Immature natural killer cell (primary cell): ENCODE measurements at places on chromosomes 3 and 15. TPM values are rescaled to one million over a fixed set of nuclear protein-coding genes. Genes with fewer than 3 reads are reported as not detected.

DNA sequence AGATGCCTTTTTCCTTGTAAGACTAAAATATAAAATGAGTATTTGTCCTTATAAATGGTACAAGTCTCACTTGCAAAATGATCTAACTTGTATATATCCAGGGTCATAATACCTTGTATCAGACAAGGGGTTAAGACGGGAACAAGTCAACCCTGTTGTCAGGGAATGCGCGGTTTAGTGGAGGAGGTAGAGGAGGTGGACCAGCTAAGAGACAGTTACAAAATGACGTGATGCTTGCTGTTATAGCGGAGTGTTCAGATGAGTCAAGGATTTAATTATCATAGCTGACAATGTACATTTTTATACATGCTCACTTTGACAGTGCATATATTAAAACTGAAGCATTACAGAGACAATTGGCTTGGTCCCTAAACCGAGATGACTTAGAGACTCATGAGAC is 26.8 kb upstream of the KLHL25 start:
- H3K36me3 ChIP-seq, result no peaks in the 10 kb centered on the region
- H3K27me3 ChIP-seq, result peaks cover 5% of the 10 kb centered on the region
- H3K4me3 ChIP-seq, result no peak overlapping the region

DNA sequence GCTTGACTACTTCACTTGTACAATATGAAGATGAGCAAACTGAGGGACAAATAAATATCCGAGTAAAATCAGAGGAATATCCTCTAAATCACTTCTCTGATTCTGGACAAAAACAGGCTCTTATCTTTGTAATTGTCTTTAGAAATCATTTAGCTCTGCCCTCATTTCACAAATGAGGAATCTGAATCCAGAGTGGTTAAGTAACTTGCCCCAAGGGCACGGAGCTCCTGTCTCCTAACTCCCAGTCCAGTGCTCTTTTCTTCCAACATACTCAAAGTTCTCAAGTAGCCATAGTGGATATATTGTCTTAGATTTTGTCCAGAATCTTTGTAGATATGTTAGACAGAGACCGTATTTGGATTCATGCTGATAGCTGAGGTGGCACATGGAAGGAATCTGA is 156.0 kb downstream of the TP63 start:
- no peak overlapping the region for H3K27ac ChIP-seq
- H3K4me3 ChIP-seq, result no peak overlapping the region
- no peaks in the 10 kb centered on the region for H3K36me3 ChIP-seq
- no peaks in the 10 kb centered on the region for H3K4me1 ChIP-seq
- peaks cover 1% of the 10 kb centered on the region for H3K27me3 ChIP-seq
- no peak for DNase-seq

DNA sequence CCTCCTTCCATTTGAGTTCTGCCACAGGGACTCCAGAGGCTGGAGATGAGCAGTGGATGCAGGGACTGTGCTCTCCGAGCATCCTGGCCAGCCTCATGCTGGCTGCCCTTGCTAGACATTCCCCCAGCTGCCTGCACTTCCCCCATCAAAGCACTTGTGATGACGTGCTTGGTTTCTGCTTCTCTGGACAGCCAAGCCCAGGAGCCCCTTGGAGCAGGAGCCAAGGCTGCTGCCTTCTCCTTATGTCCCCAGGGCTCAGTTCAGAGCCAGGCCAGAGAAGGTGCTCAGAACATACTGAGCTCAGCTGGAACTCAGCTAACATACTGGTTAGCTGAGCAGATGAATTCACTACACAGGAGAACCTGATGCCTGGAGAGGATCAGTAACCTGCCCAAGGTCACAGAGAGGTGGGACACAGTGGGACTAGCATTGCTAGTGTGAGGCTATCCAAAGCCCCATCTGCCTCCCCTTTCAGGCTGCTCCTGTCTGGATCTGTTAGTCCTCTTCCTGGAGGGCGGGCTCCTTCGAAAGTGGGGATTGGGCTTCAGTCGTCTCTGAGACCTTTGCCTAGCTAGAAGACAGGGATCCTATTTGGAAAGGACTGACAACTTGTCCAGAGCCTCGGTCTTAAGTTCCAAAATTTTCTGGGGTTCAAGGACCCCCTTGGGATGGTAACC is 4.3 kb downstream of the PCBP4 start:
- peaks cover 3% of the 10 kb centered on the region for H3K27me3 ChIP-seq
- no peak overlapping the region for H3K27ac ChIP-seq
- no peak overlapping the region for H3K4me3 ChIP-seq
- DNase-seq, result no peak
- peaks cover 4% of the 10 kb centered on the region for H3K36me3 ChIP-seq

- H3K27ac ChIP-seq, result no peak overlapping the region
- no peak overlapping the region for H3K4me3 ChIP-seq
- H3K36me3 ChIP-seq, result no peaks in the 10 kb centered on the region
- no peak for DNase-seq
Measured at GRCh38 chr3:79898907-79899306, 131.1 kb upstream of the ROBO1 start.

The TYRO3 gene
- 0.38 TPM for polyA plus RNA-seq
